ENCODE measurements at places on chromosomes 4 and X.

DNA sequence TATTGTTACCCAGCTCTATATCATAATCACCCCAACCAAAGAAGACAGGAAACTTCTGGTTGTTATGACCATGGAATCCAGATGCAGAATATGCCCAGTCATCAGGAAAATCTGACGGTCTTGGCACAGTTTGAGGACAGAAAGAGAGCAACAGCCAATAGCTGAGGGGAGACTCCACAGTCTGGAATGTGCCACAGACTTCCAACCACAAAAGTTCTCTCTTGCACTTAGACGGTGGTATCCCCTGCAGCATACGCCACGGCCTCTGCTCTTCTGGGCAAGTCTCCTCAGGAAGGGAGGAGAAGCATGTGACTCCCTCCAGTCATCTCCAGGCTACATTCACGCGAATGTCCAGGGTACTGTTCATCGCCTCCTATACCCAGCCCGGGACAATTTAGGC, 18.4 kb downstream of the ZNF827 start:
- DNase-seq = peak; percentile 35

DNA sequence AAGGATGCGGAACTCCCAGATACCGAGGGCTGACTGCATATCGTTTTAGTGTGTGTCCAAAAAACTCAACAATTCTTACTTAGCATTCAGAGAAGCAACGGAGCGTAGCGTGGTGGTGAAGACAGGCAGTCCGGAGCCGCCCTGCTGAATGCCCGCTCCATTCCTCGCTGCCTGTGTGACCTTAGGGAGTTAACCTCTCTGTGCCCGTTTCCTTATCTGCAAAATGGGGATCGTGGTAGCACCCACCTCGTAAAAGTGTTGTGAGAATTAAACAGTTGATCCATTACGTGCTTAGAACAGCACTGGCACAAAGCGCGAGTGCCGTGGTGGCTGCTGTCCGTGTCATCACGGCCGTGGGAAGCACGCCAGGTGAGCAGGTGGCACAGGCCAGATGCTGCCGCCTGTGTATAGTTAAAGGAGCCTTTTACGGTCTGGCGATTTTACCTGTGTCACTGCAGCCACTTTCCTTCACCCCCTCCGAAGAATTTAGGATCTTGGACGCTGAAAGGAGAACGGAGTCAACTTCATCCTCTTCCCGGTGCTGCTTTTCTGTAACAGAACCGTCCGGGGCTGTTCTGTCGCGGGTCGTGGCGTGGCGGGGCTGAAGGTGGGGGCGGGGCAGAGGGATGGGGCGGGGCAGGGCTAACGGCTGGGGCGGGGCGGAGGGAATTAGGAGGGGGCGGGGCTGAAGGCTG, 885 bp downstream of the CCDC110 start:
- peak; percentile 76 for DNase-seq

- no peak for DNase-seq
Measured at GRCh38 chrX:97895751-97896150, 1012.0 kb downstream of the RPA4 start.

- peak; percentile 58 for DNase-seq
Measured at GRCh38 chrX:49001521-49002090, 458 bp downstream of the GRIPAP1 start.

DNA sequence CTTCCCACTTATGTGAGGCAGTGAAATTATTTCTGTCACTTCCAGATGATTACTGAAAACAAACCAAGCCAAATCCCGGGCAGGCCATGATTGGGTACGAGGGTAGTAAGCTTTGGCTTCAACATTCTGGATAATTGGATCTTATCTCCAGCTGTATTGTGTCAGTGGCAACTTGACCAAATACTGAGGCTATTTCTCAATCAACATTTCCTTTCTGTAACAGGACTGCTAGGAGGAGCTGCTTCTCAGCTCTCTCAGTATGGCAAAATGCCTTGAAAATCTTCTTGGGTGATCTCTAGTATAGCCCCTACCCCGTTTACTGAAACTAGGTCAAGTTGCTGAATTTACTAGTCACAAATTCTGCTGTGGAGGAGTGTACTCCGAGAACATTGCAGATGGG, 169.3 kb upstream of the FRMPD4 start:
- no peak for DNase-seq

DNA sequence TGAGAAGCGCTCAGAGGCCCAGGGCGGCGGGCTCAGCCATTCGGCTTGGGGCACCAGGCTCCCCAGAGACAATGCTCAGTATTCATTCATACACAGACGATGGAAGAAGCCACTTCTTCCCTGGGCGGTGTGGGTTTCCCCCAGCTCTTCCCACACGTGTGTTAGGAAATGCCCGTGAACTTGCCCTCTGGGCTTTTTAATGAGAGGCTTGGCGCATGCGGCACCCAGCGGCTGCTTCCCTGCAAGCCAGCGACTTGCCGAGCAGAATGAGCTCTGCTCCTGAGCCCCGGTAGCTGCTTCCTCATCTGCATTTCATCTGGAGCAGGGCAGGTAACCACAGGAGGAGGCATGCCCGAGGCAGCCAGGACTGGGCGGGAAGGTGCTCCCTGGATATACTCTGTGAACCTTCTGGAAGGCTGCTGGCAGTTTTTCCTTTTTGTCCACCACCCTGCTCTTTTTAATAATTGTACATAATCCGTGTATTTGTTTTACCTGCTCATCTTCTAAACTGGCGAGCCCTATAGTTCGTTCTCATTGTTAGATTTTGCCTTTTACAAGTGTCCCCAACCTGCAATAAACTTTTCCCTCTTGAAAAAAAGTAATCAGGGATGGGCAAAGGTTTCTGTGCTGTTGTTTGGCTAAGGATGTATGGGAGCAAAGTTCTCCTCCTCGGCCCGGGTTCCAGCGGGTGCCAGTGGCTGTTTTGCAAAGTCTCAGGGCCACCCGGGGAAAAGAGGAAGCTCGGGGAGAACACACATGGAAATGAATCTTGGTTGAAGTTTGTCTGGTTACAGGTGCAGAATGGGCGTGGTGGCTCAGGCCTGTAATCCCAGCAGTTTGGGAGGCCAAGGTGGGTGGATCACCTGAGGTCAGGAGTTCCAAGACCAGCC, 178.8 kb downstream of the DCLK2 start:
- peak; percentile 33 for DNase-seq

DNA sequence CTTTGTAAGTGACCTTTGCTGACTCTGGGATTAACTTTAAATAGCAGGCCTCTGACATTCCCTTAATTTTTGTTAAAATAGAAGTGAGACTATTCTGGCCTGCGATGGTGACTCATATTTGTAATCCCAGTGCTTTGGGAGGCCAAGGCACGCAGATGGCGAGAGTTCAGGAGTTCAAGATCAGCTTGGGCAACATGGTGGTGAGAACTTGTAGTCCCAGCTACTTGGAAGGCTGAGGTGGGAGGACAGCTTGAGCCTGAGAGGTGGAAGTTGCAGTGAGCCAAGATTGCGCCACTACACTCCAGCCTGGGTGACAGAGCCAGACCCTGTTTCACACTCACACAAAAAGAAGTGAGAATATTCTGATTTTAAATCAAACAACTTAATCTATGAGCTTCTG, 27.3 kb downstream of the ZNF330 start:
- DNase-seq = no peak

- no peak for DNase-seq
Measured at GRCh38 chrX:55695227-55696018, 22.1 kb upstream of the RRAGB start.

DNA sequence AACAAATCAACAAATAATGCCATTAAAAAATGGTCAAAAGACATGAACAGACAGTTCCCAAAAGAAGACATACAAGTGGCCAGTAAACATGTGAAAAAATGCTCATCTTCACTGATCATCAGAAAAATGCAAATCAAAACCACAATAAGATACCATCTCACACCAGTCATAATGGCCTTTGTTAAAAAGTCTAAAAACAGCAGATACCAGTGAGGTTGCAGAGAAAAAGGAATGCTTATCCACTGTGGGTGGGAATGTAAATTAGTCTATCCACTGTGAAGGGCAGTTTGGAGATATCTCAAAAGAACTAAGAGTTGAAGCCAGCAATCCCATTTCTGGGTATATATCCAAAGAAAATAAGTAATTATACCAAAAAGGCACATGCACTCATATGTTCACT, 668.1 kb upstream of the CPEB2 start:
- DNase-seq = no peak

DNA sequence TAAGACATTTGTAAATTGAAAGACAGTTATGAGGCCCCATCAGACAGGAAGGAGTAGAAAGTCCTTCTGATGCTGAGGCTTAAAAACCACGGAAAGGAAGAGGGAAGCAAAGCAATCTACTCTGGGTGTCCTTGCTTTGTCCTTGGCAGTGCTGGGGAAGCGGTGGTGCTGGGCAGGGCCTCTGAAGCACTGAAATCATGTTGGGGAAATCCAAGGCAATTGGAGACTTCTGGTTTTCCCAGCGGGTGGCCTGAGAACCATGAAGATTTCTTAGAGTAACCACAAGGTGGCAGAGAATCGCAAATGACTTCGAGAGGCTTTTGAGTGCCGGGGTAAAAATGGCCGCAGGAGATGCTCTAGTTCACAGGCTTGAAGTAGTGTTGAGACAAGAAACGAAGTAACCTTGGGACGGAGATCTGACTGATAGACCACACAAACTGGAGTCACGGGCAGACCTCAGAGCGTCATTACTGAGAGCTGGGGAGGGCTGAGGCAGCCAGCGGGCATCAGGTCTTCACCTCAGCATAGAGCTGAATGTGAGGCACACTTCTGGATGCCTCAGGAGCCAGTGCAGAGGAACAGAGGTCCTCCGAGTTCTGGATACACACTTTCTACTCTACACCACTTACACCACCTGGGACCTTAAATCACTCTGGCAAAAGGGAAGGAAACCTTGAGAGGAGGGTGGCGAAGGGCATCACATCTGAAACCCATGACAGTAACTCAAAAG, 130.7 kb upstream of the GPRIN3 start:
- DNase-seq = peak; percentile 41

DNA sequence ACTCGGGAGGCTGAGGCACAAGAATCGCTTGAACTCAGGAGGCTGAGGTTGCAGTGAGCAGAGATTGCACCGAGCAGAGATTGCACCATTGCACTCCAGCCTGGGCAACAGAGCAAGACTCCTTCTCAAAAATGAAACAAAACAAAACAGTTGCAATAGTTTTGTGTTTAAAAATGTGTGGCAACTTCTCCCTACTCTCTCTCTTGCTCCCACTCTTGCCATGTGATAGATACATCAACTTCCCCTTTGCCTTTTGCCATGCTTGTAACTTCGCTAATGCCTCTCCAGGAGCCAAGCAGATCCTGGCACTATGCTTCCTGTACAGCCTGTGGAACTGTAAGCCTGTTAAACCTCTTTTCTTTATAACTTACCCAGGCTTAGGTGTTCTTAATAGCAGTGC, 52.5 kb upstream of the INTU start:
- no peak for DNase-seq

- no peak for DNase-seq
Measured at GRCh38 chr4:16728111-16728510, 170.3 kb downstream of the LDB2 start.

DNA sequence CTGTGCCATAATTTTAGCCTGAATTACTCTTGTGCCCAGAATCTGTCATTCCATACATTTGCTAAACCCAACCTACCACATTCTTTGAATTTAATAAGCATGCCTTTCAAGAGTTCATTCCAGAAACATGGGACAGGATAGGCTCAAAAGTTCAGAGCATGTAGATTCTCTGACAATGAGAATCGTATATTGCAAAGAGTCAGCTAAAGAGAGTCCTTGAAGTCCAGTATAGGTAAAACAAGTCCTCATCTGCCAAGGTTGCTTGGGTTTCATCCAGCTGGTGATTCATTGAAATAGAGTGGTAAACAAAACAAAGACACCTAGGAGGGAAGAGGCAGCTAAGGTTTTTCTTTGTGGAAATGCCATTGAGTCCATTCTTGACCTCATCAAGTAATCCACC, 249.3 kb upstream of the DIPK2B start:
- DNase-seq = no peak

GRCh38 chr4:8274765-8275547, 5.4 kb downstream of the HTRA3 start:
- peak; percentile 95 for DNase-seq

- DNase-seq = peak; percentile 50
Measured at GRCh38 chr4:73341454-73341853, 62.6 kb upstream of the ALB start.

- DNase-seq = no peak
Measured at GRCh38 chrX:1084689-1085088, 127.8 kb downstream of the CRLF2 start.

DNA sequence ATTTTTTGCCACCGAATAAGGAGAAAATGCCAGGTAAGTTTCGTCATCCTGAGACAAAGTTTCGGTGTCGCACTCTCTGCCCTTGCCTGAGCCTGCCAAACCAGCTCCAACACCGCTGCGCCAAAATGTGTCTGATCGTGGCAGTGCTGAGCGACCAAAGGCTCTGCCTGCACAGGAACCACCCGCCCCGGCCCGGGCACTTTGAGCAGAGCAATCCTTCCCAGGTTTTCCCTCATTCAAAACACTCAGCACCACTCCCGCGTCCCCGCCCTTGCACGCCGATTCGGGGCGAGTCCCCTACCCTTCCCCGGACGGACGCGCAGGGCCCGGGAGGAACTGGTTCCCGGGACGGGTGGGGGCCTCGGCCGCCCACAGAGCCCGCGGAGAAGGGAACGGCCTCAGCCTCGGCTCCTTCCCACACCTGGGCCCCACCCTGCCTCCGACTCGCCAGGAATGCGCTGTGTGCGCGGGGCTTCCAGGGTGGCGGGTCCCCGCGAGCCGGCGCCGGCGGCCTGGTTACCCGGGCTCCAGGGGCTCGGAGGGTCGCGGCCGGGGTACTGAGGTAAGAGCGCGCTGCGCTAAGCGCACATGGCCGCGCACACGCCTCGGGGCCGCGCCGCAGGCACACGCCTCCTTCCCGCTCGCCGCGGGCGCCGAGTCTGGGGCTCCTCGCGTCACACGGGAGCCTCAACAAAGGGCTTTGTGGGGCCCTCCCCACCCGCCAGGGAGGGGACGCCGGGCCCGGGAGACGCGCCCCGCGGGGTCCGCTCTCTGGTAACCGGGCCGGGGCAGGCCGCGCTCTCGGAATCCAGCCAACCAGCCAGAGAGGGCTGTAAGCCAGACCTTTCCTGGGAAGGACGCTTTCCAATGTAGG, at the start of gene C4orf36:
Gene C4orf36, minus strand, starts transcription at position 661 of the 874 bp plus-strand sequence. CDS start 902 bp downstream, outside the sequence.
- DNase-seq = peak; percentile 79

DNA sequence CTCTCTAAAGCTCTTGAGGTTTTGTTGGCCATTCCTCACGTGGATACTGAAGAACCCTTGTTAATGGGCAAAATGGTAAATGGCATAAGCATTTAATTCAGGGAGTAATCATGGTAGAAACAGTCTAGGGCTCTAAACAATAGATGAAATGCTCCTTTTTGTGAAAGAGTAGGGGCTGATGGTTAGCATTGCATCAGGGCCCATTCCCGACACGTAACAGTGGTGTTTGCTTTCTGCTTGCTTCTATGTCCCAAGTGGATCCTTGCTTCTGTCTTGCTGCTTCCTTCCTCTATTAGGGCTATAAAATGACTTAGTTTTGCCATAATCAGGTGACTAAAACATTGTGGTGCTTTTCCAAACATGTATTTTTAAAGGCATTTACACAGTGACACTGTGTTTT, 230.9 kb upstream of the AFF2 start:
- DNase-seq = no peak

- DNase-seq = no peak
Measured at GRCh38 chr4:102501447-102501696, 213 bp downstream of the NFKB1 start.

GRCh38 chr4:168632301-168632725, 135.5 kb downstream of the PALLD start:
- DNase-seq = no peak
